DMS79 (cell line): ENCODE measurements at places on chromosomes 16 and 17.
A peak's percentile ranks its signal among the peaks of the same experiment; 100 is the strongest.

DNA sequence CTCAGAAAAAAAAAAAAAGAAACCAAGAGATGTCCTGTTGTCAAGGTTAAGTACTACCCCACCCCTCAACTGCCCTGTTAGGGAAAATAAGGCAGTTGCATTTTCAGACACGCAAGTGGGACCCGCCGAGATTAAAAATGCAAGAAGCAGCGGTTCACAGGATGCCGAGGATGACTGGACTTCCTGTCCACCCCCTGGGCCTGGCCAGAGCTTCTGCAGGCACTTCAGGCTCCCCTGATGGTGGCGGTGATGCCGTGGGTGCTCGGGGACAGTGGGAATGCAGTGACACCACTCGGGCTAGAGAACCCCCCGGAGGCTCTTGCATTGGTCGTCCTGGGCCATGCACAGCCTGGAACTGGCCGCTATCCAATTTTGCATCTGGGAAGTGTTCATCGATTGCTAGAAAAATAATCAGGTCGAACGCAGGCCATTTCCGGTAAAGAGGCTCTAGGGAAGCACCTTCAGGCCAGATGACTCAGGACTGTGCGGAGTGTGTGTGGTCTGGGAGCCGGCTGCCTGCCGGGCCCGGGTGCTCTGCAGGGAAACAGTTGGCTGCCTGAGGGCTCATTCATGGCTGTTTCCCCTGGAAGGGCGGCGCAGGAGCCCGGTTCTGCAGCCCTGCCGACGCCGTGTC lies 13.4 kb upstream of the CRISPLD2 start:
- peak; percentile 23 for DNase-seq

- no peak for DNase-seq
Observed at GRCh38 chr17:79203016-79203415, 128.4 kb downstream of the ENGASE start.

- no peak for DNase-seq
Observed at GRCh38 chr16:55443434-55444346, 35.3 kb upstream of the MMP2 start.

DNA sequence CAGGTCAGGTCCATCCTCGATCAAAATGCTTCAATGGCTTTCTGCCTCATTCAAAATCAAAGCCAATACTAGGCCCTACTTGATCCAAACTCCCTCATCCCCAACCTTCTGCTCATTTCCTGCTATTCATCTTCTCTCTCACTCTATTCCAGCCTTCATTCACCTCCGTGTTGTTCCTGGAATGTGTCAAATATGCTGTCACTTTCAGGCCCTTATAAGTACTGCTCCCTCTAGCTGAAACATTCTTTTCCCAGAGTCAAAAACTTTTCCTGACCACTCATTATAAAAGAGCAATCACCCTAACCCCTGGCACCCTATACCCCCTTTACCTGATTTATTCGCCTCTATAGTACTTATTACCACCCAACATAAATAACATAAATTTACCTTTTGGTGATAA lies 303.7 kb upstream of the PMFBP1 start:
- no peak for DNase-seq

GRCh38 chr16:67928147-67928546 lies 3.5 kb downstream of the CTRL start:
- DNase-seq, result no peak

DNA sequence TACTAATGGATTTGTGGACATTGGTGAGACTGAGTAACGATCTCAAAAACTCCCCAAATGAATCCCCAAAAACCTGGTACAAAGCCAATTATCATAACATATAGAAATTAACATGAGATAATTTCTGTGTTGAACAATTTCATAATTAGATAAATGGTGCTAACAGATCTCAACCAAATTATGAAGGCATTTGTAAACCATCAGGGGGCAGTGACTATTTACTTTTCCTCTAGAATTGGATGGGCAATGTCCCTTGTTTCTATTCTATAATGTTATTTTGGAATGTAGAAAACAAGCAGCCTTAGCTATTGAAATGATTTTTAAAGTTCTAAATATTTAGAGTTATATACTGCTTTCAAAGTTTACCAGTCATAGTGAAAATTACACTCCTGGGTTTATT lies 57.8 kb downstream of the MYH10 start:
- DNase-seq, result no peak

GRCh38 chr16:29974291-29975133 lies 844 bp downstream of the TAOK2 start:
- DNase-seq, result no peak

DNA sequence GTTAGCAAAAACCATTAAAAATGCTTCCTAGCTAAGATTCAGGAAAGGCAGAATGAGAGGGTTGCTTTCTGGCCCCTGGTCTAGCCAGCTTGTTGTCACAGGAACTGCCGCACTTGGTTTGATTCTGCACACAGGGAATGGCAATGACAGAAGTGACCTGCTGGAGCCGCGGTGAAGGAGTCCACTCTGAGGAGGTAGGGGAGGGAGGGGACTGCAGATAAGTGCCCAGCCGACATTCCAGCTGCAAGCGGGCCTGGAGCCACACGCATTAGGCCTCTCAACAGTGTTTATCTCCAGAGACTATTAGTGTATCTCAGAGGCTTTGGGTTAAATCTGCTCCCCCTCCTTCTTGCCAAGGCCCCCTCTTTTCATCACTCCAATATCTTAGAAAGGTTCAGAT lies 38.6 kb downstream of the CDRT15 start:
- DNase-seq, result no peak

DNA sequence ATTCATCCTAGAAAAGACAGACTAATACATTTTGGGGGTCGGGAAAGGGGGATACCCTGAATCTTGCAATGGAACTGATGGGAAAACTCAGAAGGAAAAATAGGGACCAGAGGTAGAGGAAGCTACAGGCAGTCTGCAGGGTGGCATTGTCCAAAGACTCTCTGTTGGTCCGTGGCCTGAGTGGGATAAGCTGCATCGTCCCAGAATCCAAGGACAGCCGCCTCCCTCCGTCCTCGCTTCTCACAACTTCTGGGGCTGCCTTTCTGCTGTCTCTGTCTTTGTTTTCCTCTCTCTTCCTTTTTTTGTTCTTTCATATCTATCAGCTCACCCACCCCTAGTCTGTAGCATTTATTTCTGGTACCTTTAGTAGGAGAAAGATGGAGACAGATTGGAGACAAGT lies 1052.6 kb upstream of the RBFOX1 start:
- DNase-seq, result no peak

DNA sequence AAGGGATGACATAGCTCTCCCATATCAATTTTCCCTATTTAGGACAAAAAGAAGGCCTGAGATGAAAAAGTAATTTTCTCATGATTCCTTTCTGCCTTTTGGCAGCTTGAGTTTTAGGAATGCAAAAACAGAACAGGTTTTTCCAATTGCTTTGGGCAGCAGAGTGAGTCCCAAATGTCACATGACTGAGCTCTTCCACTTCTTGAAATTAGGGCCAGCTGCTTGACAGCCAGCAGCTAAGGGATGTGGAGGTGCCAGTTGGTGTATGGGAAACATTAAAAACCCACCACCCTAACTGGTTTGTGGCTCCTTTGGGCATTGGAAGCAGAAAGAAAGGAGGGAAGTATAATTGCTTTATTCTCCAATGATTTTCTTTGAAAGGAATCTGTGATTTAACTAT lies 133.8 kb upstream of the FAM20A start:
- DNase-seq, result no peak

GRCh38 chr16:60142619-60143347 lies 1408.7 kb upstream of the GOT2 start:
- no peak for DNase-seq

DNA sequence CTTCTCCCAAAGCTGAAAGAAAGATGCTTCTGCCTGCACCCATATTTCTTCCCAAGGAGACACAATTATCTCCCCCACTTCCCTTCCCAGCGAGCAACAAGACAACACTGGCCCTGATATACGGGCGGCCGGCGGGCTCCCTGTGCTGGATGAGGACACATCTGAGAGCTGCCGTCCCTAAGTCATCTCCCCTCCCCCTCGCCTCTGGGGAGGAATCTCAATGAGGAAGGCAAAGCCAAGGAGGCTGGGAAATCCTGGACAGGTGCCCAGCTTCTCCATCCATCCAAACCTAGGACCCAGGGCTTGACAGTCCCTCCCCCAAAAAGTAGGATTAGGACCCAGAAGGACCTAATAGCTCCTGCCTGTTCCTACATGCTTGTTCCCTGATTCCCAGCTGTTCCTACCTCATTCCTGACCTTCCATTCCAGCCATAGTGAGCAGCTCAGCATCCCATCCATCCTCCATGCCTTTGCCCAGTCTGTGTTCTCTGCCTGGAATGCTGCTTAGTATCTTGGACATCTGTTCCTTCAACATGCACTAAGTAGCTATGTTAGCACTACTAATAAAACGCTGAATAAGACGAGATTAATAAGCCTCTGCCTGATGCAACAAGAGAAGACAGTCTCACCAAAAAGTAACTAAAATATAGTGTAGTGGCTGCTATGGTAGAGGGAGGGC lies 167.9 kb downstream of the CCT6B start:
- DNase-seq, result peak; percentile 29

DNA sequence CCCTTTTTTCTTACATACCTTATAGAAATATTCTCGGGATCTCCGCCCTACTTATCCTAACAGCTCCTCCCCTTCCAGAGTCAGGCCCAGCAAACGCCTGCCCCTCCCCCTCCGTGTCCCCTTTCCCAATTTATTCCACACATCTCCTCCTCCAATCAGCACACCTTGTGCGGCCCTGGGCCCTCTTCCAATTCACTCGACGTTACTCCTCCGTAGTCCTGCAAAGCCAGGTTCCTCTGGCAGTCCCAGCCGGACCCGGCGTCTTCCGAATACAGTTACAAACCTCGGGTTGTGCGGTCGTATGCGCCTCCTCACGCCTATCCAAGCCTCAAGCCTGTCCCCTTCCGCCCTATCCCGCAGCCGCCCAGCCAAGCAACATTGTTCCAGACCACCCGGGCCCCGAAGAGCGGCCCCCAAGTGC lies 677 bp downstream of the CBX1 start:
- DNase-seq, result peak; percentile 78

DNA sequence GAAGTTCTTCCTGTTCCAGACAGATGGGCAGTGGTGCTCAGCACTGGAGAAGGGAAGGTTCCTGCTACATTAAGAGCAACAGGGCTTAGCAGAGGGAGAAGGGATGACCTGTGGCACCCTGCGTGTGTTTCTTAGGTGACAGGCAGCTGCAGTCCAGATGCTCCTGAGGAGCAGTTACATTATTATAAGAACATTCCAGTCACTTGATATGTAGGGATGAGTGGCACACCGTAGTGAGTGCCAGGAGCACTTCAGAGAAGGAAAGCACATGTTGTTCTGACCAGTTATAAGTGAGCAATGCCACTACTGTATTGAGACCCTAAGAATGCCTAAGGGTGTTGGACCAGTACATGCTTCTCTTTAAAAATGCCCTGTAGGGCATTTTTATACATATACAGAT lies 39.9 kb upstream of the MRC2 start:
- peak; percentile 7 for DNase-seq

DNA sequence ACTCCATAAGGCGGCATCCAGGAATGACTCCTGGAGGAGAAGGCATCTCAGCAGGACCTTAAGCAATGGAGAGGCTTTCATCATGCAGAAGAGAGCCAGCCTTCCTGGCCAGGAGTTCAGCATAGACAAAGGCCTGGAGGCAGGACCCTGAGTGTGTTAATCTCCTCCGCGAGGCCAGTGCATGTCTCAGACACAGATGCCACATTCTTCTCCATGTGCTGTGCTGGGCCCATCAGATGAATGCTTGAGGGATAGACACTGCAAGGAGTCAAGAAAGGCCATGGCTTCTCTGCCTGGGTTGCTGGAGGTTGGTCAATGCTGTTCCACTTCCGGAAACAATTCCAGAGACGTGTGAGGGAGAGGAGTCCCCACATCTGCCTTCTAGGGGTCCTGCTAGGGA lies 147.5 kb downstream of the IRX5 start:
- no peak for DNase-seq

- DNase-seq, result no peak
Observed at GRCh38 chr17:37490638-37491614, 1.2 kb downstream of the DUSP14 start.

GRCh38 chr16:22635357-22635761 lies 124.7 kb downstream of the NPIPB5 start:
- DNase-seq, result no peak

GRCh38 chr16:74563828-74564263 lies 43.1 kb downstream of the GLG1 start:
- DNase-seq, result no peak

DNA sequence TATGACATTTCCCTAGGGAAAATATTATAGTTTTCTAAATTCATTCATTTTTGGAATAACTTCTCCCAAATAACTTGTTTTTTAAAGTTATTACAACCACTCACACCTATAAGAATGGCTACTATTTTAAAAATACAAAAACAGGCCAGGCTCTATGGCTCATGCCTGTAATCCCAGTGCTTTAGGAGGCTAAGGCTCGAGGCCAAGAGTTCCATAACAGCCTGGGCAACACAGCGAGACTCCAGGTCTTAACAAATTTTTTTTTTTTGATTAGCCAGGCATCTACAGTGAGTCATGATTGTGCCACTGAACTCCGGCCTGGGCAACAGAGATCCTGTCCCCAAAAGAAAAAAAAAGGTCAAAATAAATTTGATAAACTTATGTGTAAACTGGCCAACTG lies 43.6 kb upstream of the YPEL2 start:
- no peak for DNase-seq

DNA sequence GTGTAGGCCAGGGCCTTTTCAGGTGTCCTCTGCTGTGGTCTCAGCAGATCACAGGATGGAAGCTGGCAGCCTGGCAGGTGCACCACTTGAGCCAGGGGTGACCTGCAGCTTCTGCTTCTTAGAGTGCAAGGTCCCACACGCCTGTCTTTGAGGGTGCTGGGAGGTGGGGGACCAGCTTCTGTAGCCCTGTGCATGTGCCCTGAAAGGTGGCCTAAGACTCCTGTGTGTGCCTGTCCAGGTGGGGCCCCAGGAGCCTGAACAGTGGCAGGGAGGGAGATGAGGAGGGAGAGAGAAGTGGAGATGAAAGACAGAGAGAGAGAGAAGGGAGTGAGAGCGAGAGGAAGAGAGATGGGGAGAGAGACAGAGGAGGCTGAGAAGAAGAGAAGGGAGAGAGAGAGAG lies 46.2 kb downstream of the LGALS9 start:
- DNase-seq, result no peak

DNA sequence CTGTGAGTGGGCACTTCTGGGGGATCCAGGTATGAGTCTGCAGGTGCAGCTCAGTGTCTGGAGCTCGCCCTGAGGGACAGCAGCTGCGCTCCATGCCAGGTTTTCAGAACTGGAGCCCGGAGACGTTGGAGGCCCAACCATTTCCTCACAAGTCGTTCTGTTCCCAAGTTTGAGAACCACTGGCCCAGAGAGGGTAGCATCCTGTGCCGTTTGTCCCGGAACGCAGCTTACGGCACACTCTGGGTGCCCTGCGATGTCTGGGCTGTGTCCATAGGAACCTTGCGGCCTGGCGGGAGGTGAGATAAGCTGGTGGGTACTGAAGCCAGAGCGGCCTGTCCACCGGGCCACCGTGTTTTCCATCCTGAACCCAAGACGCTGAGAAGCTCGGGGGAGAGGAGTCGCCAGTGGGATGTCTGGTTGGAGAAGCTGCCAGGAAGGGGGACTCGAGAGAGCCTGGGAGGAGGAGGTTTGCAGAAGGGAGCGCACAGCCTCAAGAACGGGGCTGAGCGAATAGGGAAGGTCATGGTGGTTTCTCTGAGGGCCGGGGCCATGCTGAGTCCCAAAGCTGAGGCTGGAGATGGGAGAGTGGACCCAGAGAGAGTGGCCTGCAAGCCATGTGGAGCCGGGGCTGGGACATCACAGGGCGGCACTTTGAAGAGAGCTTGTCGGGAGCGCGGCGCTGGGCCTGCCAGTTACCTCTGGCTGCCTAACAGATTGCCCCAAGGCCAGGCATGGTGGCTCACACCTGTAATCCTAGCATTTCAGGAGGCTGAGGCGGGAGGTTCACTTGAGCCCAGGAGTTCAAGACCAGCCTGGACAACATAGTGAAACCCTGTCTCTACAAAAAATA lies 211.0 kb upstream of the GSE1 start:
- DNase-seq, result no peak

GRCh38 chr17:30212750-30213149 lies 22.7 kb downstream of the SLC6A4 start:
- no peak for DNase-seq
